ENCODE measurements at places on chromosomes 2 and 18.

DNA sequence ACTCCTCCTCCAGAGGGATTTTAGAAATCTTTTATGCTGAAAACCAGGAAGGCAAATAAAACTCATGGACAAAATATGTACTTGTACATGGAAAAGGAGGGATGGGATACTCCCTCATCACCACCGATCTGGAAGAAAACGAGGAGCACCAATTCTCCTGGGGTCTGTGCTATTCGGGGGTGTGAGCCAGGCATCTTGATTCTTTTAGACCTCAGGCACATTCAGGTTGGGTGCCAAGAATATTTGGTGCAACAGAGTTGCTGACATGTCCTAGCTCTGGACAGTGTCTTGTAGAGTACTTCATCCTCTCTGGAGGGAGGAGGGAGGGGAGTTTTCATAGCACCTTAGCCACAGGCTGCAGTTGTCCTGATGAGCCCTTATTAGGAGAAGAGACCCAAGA, 163.0 kb downstream of the PRKCE start:
- DNase-seq: no peak

- no peak for DNase-seq
Measured at GRCh38 chr2:158346032-158346431, 110.5 kb downstream of the CCDC148 start.

DNA sequence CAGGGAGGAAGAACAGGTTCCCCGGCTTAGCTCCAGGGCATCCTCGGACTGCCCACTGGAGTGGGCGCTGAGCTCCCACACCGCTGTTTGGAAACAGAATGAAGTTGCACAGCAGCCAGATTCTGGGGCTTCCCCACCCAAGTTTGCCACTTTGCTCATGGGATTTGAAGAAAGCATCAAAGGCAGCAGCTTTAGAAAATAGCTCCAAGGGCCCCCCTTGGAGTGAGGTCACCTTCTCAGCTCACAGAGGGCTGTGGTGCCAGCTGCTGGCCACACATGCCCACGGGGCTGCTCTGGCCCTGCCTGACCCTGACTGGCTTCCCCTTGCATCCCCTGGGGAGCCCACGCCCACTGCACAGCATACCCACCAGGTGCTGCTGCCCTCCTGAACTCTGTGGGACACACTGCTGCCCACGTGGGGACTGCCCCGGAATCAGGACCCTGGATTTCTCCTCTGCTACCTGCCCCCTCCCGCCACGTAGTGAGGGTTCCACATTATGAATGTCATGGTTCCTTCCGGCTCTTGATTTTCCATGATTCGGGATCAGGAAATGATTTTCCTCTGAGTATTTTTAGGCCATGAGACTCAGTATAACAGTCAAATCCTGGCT, 70.3 kb downstream of the TGOLN2 start:
- DNase-seq: no peak

DNA sequence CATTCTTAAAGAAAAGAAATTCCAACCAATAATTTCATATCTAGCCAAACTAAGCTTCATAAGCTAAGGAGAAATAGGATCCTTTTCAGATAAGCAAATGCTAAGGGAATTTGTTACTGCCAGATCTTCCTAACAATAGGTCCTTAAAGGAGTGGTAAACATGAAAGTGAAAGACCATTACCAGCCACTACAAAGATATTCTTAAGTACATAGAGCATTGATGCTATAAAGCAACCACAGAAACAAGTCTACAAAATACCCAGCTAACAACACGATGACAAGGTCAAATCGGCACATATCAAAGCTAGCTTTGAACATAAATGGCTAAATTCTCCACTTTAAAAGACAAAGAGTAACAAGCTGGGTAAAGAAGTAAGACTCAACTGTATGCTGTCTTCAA, 188.9 kb upstream of the RPRM start:
- no peak for DNase-seq

- no peak for DNase-seq
Measured at GRCh38 chr2:59282374-59283057, 1041.4 kb upstream of the FANCL start.

DNA sequence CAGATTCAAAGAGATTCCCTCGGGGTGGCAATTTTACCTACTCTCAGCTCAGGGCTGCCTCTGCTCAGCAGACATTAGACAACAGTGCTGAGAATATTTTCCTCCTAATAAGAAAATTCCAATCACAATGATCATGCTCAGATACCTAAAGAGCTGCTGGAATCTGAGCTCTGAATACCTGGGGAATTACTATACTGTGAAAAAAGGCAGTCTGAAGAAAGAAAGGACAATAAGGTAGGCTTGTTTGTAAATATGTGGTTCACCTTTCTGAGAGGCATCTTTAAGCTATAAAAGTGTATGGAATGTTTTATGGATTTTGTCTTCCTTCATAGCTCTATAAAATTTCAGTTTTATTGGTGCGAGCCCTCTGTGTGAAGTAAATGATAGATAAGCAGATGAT, 34.2 kb upstream of the FAM98A start:
- DNase-seq: no peak

- DNase-seq: no peak
Measured at GRCh38 chr2:57701391-57701791, 345.2 kb upstream of the VRK2 start.

GRCh38 chr18:3649633-3650426, 199.9 kb downstream of the TGIF1 start:
- no peak for DNase-seq

- peak; percentile 62 for DNase-seq
Measured at GRCh38 chr2:23404426-23404825, 19.4 kb downstream of the KLHL29 start.

DNA sequence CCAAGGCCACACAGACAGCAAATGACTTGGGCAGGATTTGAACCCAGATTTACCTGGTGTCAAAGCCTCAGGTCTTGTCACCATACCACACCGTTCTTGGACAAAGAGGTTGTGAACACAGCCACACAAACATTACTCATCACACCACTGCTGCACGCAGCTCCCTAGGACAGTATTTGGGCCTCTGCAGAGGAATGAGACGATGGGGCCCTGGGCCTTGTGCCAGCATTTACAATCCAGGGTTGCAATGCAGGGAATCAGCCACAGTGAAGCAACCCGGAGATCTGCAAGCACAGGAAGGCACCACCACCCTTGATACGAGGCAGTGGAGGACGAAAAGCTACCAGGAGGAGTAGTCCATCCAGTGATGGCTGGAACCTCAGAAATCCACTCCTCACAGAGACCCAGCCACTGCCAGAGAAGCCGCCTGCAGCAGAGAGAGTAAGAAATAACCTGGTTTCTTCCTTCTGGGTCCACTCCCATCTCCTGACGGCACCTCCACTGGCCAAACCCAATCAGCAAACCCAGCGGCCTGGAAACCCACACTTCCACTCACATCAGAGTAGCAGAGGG, 3.7 kb upstream of the MTCL1 start:
- DNase-seq: no peak

DNA sequence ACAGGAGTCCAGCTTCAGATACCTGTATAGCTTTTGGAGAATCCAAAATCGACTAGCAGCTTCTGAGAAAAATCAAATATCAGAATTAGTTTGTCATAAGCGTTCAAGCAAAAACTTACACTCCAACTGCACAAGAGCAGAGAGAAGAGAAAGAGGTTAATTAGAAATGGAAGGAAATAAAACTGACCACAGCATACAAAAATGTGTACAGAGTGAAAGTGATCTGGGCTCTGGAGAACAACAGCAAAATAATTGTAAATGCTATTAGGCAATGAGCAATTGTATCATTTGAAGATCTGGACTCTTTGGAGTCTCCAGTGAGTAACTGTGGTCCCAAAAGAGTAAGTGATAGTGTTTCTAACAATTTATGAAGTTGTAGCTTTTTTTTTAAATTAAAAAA, 867.3 kb downstream of the TRIB2 start:
- no peak for DNase-seq

- DNase-seq: no peak
Measured at GRCh38 chr2:138137949-138138348, 173.7 kb downstream of the HNMT start.

DNA sequence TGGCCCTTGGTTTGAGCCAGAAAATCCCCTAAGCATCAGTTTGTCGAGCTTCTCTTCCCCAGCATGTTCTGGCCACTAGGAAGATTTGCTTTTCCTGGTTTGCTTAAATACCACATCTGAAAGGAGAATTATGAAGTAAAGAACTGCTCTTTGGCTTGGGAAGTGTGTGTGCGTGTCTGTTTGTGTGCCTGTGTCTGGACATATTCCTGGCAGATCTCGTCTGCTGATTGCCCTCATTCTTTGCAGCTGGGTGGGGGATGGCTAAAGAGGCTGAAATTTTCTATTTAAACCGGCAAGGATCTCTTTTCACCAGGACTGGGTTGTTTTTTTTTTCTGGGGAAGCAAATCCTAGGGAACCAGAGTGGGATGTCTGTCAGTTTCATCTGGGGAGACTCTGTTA, 57.3 kb upstream of the MBOAT2 start:
- no peak for DNase-seq

DNA sequence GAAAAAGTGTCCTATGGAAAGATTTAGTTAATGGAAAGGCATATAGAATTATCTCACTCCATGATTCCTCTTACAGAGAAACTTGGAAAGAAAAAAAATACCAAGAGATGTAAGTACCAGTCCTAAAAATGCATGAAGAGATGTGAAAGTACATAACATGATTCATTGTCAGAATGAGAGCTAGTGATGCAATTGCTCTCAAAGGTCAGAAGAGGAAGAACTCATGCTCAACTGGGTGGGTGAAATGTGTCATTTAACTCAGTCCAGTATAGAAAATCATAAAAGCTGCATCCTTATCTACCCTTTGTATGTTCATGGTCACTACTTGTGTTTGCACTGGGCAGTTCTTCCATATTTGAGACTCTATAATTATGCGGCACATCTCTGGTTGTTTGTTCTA, 300.0 kb upstream of the PIK3C3 start:
- DNase-seq: no peak

DNA sequence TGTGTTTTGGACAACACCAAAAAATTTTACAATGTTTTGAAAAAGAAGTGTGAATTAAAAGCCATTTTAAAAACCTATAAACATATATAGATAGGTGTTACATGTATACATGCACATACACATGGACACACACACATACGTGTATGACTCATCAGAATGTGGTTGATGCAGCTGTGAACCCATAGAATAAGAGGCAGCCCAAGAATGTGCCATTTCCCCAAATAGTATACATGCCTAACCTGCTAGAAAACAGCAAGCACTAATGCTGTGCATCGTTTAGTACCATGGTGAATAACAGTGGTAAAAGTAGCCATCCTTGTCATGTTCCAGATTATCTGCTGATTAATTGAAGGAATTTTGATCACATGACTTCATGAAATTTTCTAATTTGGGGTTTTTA, 149.0 kb downstream of the DSEL start:
- no peak for DNase-seq

DNA sequence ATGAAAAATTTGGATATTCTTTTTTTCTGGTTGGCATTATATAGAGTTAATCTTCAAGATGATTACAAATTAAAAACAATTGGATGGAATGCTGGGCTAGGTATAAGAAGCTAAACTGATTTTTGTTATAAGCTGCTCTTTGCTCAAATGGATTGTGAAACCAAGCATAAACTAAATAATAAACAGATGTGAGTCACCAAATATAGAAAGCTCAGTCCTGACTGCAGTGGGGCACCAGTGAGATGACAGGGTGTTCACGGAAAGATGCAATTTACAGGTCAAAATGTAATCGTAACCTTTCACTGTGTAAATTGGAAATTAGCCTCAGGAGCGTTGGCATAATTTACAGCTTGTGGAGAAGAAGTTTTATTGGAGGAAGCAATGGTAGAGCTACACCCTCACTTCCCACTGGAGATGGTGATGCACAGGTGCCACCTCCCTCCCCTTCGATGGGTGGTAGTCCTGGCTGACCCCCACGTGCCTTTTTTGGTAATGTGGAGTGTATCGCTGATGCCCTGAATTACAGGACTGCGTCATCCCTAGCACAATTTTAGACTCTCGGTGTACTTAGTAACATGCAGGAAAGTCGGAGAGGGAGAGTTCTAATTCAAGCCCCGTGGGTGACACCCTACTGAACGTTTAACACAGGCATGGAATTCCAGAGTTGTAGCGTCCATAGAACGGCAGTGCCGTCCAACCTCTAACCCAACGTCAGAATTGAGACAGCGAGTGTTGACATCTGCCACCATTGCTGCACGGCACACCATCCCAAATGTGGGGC, 73.9 kb upstream of the NFATC1 start:
- no peak for DNase-seq

DNA sequence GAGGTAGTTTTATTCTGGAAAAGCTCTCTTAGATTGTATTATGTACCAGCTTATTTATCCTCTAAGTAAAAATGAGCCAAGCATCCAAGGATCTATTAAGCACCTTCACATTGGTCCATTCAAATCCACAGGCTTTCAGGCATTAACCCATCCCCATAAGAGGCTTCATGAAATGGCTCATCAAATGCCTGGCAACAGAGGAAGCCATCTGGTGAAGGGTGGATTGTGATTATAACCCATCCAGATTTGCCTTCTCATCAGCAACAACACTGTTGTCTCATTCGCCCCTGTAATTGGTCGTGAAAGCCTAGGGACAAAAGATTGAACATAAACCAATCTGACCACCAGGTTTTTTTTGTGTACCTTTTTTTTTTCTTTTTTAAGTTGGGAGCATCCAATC, 134.3 kb upstream of the TACR1 start:
- no peak for DNase-seq

- no peak for DNase-seq
Measured at GRCh38 chr2:71464389-71464788, 11.0 kb downstream of the DYSF start.

GRCh38 chr18:74356959-74357358, 41.3 kb downstream of the C18orf63 start:
- DNase-seq: no peak

DNA sequence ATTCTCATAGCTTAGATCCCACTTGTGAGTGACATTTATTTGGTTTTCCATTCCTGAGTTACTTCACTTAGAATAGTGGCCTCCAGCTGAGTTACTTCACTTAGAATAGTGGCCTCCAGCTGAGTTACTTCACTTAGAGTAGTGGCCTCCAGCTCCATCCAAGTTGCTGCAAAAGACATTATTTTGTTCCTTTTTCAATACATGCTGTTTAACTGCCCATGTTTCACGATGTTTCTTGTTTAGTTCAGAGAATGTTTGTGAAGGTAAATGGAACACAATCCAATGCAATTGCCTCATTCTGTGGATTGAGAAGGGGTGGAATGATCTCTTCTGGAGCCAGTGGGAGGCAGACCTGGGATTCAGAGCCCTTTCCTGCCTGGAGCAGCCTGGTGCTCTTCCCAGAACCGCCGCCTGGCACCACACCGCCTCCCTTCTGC, 273.5 kb upstream of the ATP5MC3 start:
- no peak for DNase-seq
